ENCODE measurements at places on chromosomes 16 and 17.

DNA sequence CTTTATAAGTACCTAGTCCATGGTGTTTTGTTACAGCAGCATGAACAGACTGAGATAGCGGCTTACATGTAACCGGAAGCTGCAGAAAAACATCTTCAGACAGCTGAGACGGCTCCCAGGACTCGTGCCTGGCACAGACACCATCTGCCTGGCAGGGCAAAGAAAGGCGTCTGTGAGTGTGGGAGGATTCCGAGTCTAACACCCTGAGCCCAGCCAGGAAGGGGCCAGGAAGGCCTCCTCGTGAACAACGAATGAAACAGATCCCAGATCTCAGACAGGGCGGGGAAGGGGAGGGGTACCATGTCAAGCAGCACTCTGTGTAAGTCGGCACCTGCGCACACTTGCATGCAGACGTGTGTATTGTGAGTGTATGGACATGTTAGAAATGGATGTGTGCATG, 4.4 kb upstream of the CSNK1D start:
- no peak overlapping the region for H3K27ac ChIP-seq
- no peaks in the 10 kb centered on the region for H3K27me3 ChIP-seq
- H3K36me3 ChIP-seq = no peaks in the 10 kb centered on the region
- H3K4me1 ChIP-seq = peaks cover 4% of the 10 kb centered on the region
- DNase-seq = no peak

GRCh38 chr16:80263848-80264694, 276.7 kb upstream of the DYNLRB2 start:
- H3K27me3 ChIP-seq = no peaks in the 10 kb centered on the region
- H3K4me1 ChIP-seq = no peaks in the 10 kb centered on the region
- DNase-seq = no peak
- H3K36me3 ChIP-seq = no peaks in the 10 kb centered on the region

DNA sequence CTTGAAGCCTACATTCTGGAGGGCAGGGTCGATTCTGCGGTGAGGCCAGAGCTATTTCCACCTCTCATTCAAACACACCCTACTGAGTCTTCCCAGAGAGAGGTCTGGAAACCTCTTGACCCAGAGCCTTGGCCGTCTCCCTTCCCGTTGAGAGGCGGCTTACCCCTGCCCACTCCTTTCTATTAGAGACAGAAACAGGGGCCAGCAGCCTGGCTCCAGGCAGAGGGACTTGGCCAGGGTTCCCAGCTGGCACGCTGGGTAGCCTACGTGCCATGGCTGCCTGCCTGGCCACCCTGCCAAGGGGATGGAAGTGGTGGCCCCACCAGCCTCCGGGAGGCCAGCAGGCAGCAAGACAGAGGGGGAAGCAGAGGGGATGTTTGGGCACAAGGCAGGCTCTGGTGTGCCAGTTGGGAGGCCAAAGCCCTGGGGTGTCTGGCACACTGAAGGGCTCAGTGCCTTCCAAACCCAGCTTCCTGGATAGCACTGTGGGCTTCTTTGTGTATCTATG, 6.0 kb downstream of the STAC2 start:
- no peak overlapping the region for H3K4me3 ChIP-seq
- DNase-seq = peak; percentile 82
- H3K36me3 ChIP-seq = peaks cover 4% of the 10 kb centered on the region
- H3K27ac ChIP-seq = peak overlapping the region; percentile 80
- peaks cover 45% of the 10 kb centered on the region for H3K4me1 ChIP-seq
- no peaks in the 10 kb centered on the region for H3K27me3 ChIP-seq

DNA sequence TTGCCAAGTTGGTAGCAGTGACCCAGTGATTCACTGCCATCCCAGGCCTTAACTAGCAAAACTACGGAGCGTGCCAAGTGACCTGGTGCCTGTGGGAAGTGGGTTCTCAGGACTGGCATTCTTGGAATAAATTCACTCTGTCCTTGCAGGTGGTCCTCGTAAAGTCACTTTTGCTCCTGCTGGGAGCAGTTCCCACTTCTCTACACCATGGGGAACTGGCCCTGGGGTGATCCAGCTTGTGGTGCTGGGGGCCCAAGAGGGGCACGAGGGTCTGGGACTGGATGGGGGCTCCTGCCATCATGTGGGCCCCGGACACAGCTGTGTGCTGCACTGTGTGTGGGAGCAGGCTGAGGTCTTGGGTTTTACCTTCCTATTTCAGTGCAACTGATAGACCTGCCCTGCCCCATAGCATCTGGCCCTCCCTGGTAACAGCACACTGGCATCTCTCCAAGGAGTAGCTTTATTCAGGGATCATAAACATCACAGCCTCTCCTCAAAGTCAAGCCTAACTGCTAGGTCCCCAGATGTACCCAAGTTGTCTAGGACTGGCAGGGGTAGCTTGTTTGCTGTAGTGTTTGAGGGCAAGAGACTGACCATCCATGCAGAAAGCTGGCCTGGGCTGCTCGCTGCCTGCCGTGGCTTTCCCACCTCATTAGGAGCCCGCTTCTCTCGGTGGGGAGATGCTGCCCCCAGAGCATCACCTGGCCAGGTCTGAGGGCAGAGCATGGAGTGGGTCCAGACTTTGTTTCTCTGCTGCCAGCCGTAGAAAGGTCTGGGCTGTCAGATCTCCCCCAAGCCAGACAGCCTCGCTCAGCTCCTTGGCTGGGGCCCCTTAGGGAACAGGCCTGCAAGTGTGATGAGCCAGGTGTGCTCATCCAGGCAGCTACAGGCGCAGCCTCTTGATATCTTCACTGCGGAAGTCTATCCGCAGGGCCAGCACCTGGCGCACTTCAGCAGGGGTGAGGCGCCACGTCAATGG, 26.0 kb downstream of the FCSK start:
- H3K4me3 ChIP-seq = no peak overlapping the region
- no peaks in the 10 kb centered on the region for H3K4me1 ChIP-seq
- no peaks in the 10 kb centered on the region for H3K27me3 ChIP-seq
- no peak overlapping the region for H3K27ac ChIP-seq
- no peak for DNase-seq
- H3K36me3 ChIP-seq = peaks cover 63% of the 10 kb centered on the region

GRCh38 chr16:19745286-19746010, 27.4 kb downstream of the IQCK start:
- no peaks in the 10 kb centered on the region for H3K36me3 ChIP-seq
- H3K27ac ChIP-seq = no peak overlapping the region
- no peak for DNase-seq
- no peak overlapping the region for H3K4me3 ChIP-seq

DNA sequence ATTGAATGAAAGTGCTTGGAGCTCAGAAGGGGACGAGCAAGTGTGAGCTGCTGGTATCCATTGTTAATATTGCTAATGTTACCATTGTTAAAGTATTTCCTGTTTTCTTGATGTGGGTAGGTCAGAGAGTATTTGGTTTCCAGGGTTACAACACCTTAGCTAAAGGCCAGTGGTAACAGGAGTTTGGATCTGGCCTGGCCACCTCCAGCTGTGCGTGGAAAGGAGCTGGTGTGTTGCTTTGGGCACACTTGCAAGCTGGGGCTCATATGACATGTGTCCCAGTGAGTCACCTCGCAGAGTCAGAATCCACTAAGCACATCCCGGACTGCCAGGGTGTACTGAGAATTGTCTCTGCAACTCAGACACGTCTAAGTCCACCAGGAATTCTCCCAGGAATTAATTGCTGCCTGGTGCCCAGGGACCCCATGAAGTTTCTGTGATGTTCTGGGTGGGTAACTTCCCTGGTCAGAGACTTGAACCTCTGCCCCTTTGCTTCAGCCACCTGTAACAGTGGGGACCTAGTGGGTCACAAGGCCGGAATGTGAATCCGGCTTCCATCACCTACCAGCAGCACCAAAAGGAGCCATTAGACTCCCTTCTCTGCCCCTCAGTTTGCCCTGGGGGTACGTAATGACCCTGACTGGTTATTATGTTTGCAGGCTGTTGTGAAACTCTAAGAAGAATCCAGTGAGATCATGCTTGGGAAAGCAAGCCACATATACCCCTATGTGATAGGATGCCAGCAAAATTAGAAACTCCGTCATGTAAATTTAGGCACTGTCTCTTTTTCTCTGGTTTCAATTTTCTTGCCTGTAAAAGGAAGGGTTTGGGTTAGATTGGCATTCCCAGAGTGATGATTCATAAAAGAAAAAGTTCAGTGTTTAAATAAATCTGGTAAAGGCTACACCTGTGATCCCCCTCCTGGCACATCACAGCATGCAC, 12.8 kb downstream of the SLC6A2 start:
- H3K4me1 ChIP-seq = no peaks in the 10 kb centered on the region
- H3K27me3 ChIP-seq = no peaks in the 10 kb centered on the region
- no peak overlapping the region for H3K4me3 ChIP-seq
- H3K36me3 ChIP-seq = no peaks in the 10 kb centered on the region
- DNase-seq = no peak
- no peak overlapping the region for H3K27ac ChIP-seq

DNA sequence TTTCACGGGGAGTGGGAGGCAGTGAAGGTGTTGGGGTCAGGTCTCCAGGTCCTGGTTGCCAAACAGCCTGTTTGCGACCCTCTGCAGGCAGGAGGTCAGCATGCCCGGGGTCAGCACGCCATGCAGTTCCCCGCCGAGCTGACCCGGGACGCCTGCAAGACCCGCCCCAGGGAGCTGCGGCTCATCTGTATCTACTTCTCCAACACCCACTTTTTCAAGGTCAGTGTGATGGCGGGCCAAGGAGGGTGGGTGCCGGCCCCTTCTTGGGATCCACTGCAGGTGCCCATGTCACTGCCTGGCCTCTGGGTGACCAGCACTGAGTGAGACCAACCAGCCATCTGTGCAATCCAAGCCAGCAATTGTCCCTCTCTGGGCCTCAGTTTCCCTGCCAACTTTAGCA, 21.3 kb downstream of the ADGRG5 start:
- DNase-seq = no peak
- H3K4me3 ChIP-seq = no peak overlapping the region
- no peaks in the 10 kb centered on the region for H3K36me3 ChIP-seq
- H3K27me3 ChIP-seq = no peaks in the 10 kb centered on the region
- H3K4me1 ChIP-seq = no peaks in the 10 kb centered on the region
- H3K27ac ChIP-seq = no peak overlapping the region

GRCh38 chr17:61426482-61427304, 25.5 kb upstream of the TBX4 start:
- H3K27ac ChIP-seq = no peak overlapping the region
- DNase-seq = no peak
- H3K36me3 ChIP-seq = no peaks in the 10 kb centered on the region
- H3K4me1 ChIP-seq = no peaks in the 10 kb centered on the region
- no peak overlapping the region for H3K4me3 ChIP-seq
- no peaks in the 10 kb centered on the region for H3K27me3 ChIP-seq

- no peaks in the 10 kb centered on the region for H3K4me1 ChIP-seq
- DNase-seq = no peak
- H3K4me3 ChIP-seq = no peak overlapping the region
- no peak overlapping the region for H3K27ac ChIP-seq
These were observed 84.9 kb downstream of the NPIPB11 start for GRCh38 chr16:29321585-29321984.

- DNase-seq = no peak
- H3K27ac ChIP-seq = no peak overlapping the region
- H3K36me3 ChIP-seq = no peaks in the 10 kb centered on the region
- no peaks in the 10 kb centered on the region for H3K4me1 ChIP-seq
- H3K27me3 ChIP-seq = no peaks in the 10 kb centered on the region
- H3K4me3 ChIP-seq = no peak overlapping the region
These were observed 34.7 kb upstream of the KLHDC4 start for GRCh38 chr16:87800497-87800896.

GRCh38 chr17:29096094-29096493, 53.2 kb downstream of the PIPOX start:
- no peak overlapping the region for H3K4me3 ChIP-seq
- no peaks in the 10 kb centered on the region for H3K27me3 ChIP-seq

DNA sequence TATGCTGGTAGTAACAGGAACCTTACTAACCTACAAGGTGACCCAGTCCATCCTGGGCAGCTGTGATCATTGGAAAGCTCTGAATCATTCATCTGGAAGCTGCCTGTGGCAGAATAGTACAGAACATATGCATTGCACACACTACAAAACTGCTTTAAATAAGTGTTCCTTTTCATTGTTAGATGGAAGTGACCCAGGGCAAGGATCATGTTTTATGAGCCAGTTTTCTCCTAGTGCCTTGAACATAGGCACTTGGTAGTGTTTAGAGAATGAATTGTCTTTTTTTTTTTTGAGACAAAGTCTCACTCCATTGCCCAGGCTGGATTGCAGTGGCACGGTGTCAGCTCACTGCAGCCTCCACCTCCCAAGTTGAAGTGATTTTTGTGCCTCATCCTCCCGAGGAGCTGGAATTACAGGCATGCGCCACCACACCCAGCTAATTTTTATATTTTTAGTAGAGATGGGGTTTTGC, 55.4 kb downstream of the TENT4B start:
- H3K4me1 ChIP-seq = peaks cover 55% of the 10 kb centered on the region
- no peak overlapping the region for H3K27ac ChIP-seq
- H3K36me3 ChIP-seq = peaks cover 17% of the 10 kb centered on the region
- H3K4me3 ChIP-seq = no peak overlapping the region

DNA sequence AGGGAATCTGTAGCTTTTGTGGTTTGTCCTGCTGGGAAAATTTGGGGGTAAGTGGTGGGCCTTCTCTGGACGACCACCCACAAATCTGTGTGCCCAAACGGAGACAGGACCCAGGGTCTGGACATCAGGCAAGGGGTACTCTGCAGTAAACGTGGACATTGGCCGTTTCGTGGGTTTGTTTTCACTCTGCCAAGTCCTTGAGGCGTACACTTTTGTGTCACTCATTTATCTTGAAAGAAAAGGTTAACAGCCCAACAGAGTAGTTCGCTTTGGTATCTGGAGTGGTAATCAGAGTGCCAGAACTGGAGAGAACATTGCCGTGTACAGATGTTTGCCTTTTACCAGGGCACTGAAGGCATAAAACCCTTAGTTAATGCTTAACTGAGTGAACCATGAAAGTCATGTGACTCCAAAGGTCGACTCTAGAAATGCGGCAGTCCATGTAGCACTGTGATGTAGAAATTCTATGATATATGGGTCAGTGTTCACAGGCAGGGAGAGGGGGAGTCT, 15.4 kb downstream of the NAA60 start:
- peaks cover 17% of the 10 kb centered on the region for H3K4me1 ChIP-seq
- H3K27me3 ChIP-seq = no peaks in the 10 kb centered on the region
- H3K27ac ChIP-seq = peak overlapping the region; percentile 92
- H3K4me3 ChIP-seq = peak overlapping the region; percentile 72
- H3K36me3 ChIP-seq = no peaks in the 10 kb centered on the region

GRCh38 chr17:61399131-61400065, at the start of gene TBX2:
TSS of gene TBX2 (plus strand) at chr17:61399843. CDS start at chr17:61400177, 334 bp downstream.
- peaks cover 15% of the 10 kb centered on the region for H3K4me1 ChIP-seq
- H3K27me3 ChIP-seq = peaks cover 4% of the 10 kb centered on the region
- peak; percentile 50 for DNase-seq

Data from ascending aorta (tissue), 2 donors.